ENCODE measurements at places on chromosomes 1 and 21.

GRCh38 chr1:119052267-119052666, 64.1 kb upstream of the TBX15 start:
- no peak for DNase-seq

- no peak for DNase-seq
These were observed 1198.9 kb downstream of the PLA2G4A start for GRCh38 chr1:188027613-188028012.

GRCh38 chr1:24752305-24752704, 7.1 kb downstream of the CLIC4 start:
- no peak for DNase-seq

DNA sequence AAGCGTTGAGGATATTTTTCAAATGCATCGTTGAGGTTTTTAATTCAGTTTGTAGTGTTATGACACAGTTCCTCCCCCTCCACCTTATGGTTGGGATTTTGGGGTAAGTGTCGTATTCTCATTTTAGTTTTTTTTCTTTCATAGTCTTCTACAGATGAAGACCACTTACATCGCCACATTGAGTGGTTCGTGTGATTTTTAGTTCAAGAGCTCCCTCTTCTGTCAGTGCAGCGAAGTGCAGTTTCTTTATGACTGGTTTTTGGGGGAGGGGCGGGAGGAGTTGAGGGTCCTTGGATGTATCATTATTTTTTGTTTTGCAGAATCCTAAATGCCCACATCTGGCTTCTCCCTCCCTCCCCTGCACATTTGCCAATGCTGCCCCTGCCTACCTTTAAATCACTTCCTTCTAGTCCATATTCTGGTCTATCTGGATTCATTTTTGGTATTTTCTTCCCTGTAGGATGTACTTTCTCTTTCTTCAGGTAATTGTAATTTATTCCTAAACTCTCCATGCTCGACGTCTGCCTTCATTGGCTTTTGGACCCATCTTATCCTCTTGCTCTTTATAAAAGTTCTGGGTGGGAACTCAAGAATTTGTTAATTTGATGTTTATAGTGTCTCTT, 433.1 kb downstream of the CAMTA1 start:
- peak; percentile 17 for DNase-seq

DNA sequence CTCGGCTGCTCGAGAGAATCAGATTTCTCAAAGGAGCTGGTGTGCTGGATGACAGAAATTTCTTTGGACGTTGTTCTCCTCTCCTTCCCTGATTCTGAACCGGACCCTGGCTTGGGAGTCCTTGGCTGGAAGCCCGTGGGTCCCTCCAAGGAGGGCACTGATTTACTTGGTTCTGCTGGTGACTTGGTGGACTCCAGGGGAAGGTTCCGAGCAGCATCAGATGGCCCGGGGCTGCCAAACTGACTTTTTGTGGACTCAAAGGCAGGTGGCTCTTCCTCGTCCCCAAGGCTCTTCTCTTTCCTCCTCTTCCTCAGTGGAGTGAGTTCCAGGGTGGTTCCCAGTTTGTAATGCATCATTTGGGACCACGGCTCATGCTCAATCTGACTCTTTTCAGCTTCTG, 97.9 kb upstream of the EDN2 start:
- no peak for DNase-seq

DNA sequence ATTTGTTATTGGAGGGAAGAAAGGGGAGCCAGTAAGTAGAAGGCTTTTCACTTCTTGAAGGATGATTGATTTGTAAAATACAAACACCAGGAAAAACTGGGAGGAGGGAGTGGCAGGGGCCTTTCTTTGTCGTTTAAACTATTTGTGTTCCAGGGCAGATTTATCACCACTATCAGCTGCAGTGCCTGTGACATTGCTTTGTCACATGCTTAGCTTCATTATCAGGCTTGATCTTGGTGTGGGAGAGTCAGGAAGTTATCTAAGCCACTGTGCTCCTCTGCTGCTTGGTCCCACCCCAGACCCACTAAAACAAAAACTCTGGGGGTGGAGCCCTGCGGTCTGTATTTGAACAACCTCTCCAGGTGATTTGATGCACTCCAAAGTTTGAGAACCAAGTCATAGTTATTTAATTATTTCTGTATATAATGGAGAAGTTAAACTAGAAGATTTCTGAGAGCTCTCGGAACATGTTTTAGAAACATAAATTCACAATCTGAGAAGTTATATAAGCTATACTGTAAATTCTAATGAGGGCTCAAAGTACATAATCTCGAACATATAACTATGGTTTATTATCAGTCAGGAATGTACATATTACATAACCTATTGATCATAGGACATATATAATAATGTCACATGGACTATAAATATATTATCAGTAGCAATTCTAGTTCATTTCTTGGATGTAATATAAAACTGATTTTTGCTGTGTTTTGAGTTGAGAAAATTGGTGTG, 87.9 kb downstream of the CDC14A start:
- DNase-seq, result no peak

- DNase-seq, result no peak
These were observed 40.6 kb upstream of the LRP8 start for GRCh38 chr1:53368314-53369033.

- DNase-seq, result no peak
These were observed 56.5 kb downstream of the GPATCH2 start for GRCh38 chr1:217574265-217574949.

DNA sequence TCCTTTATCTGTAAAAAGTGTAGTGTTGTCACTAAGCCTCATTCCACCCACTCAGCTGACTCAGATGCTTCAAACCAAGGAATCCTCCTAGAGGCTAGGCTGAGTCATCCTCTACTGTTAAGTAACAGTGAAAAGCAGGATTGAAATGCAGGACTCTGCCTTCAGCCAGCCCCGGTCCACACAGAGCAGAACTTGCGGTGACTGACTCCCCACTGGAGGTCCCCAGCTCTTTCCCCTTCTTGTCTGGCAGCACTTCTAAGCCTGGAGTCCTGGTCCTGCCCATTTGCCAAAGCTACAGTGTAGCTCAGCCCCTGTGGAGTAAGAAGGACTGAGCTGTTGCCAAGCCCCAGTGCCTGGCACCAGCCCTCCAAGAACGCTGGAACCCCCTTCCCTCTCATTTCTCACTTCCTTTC, 1.7 kb downstream of the RAB7B start:
- DNase-seq, result no peak

DNA sequence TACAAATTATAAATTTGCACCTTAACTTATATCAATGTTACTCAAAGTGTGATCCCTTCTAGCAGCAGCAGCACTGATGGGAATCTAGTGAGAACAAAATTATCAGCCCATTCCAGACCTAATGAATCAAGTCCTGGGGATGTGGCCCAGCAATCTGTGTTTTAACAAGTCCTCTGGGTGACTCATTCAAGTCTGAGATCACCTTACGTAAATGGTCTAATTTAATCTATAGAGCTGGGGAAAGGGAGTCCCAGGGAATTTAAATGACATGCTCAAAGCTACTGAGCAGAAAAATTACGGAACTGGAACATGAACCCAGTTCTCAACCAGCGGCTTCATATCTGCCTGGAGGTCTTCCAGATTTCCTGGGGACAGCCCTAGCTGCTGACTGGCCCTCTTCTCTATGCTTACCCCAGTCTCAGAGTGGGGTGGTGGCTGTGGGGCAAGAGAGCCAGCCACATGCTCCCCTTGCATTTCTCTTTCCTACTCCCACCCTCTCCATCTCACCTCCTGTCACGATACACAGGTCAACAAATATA, 220.0 kb downstream of the TM2D1 start:
- DNase-seq, result no peak

DNA sequence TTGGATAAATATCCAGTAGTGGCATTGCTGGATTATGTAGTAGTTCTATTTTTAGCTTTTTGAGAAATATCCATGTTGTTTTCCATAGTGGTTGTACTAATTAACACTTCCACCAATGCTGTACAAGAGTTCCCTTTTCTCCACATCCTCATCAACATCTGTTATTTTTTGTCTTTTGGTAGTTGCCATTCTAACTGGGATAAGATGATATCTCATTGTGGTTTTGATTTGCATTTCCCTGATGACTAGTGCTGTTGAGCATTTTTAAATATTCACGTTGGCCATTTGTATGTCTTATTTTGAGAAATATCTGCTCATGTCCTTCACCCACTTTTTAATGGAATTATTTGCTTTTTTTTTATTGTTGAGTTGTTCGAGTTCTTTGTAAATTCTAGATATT, 183.9 kb downstream of the PTPRU start:
- DNase-seq, result no peak

DNA sequence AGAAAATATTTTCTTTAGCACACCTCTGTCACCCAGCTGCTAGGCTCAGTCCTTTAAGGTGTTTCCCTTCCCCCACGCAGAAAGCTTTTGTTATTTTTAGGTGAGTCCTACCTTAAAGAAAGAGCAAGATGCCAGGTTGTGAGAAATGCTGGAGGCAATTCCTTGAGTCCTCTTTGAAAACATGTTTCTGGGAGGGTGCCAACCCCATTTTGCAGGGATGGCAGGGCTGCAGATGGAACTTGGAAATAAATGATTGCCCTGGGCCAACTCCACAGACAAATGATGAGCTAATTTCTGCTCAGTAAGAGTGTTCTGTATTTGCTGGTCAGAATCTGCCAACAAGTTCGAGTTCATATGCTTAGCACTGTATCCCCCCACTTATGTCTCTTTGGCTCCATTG, 119.2 kb upstream of the RAB3GAP2 start:
- no peak for DNase-seq

- no peak for DNase-seq
These were observed 54.4 kb upstream of the WDR26 start for GRCh38 chr1:224488806-224489499.

GRCh38 chr1:182315167-182315556, 76.4 kb downstream of the GLUL start:
- DNase-seq, result no peak

DNA sequence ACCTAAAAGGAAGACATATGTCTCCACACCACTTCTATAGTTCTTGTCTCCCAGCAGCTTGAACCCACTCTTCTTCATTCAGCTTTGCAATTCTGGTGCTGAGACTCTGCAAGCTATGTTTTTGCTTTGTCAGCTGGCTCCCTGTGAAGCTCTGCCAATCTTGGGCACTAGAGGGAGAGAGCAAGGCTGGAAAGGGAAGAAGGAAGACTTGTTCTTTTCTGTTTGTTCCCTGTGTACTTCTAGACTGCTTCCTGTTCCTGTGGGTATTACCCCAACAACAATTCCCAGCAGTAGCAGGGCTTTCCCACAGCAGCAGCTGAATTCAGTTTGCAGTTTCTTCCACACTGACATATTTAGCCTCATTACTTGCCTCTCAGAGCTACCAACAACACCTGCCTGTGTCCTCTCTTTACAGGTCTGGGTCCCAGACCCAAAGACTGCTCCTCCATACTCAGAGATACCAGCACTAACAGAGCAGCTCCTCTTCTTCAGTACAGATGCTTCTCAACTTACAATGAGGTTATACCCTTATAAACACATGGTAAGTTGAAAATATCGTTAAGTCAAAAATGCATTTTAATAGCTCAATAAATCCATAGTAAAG, 275.2 kb upstream of the NEGR1 start:
- DNase-seq, result no peak

- no peak for DNase-seq
These were observed 99.1 kb downstream of the PPIAL4G start for GRCh38 chr1:148383966-148384365.

GRCh38 chr1:94726981-94727685, 93.0 kb upstream of the SLC44A3 start:
- DNase-seq, result no peak

DNA sequence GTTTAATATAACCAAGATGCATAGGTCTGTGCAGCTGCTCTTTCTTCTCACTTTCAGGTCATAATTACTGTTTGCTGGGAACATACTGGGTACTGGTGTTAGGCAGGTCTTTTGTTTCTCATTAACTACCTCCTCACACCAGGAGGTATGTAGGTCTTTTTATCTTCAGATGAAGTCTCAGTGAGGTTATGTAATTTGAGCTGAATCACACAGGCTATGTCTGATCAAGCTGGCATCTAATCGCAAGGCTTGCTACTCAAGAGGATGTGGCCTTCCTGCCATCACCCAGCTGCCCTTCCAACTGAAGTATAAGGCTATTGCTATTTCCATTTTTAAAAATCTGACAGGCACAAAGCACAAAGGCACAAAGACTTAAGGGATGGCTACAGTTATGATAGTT, 96.4 kb downstream of the RUNX1 start:
- DNase-seq, result no peak

GRCh38 chr1:163347106-163347505, 25.4 kb downstream of the NUF2 start:
- no peak for DNase-seq

DNA sequence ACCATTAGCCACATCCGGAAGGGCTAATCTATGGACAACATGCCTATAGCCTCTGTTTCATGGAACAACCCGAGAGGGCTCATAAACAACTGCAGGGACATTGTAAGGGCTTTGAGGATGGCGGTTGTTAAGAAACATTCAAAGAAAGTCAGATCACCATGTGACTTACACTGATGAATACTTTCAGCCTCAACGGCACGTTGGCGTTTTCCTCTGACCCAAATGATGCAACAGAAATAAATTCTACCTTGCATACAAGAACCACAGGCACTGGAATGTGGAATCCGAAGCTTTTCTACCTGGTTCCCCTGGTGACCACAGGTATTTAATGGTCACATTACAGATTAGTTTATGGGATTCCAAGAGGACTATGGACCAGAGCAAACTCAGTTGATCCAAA, 107.0 kb downstream of the CLIC6 start:
- DNase-seq, result no peak

DNA sequence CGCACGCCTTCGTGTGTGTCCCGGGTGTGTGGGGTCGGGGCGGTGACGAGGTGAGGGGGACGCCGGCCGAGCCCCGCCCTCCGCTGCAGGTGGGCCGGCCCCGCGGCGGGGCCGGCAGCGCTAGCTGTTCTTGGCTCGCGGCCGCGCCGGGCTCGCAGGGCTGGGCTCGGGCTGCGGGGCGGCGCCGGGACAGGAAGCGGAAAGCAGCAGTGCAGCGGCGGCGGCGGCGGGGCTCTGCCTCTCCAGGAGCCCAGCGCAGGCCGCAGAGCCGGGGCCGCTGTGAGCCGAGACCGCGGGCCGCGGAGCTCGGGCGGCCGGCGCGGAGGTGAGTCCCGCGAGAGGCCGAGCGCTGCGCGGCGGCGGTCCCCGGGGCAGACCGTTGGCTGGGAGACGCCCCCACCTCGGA, at the start of gene VANGL1:
TSS of gene VANGL1 (plus strand) at position 209 of the 406 bp plus-strand sequence. CDS start 9,444 bp downstream, outside the sequence.
- peak; percentile 51 for DNase-seq

GRCh38 chr21:43659136-43660000, at the start of the genes HSF2BP and RRP1B:
Gene HSF2BP (minus strand): TSS chr21:43659488. CDS start chr21:43658096, 1,392 bp downstream.
Gene RRP1B (plus strand): TSS chr21:43659560. CDS start chr21:43659665, 105 bp downstream.
- peak; percentile 92 for DNase-seq

All from GM18507 (cell line).